Frontal cortex (tissue), 4 donors: ENCODE measurements at places on chromosomes 12 and 14. TPM values are rescaled to one million over a fixed set of nuclear protein-coding genes. Genes with fewer than 3 reads are reported as not detected.

C3AR1 gene
- 1.6 TPM for total RNA-seq

NOVA1 gene
- 34.6 TPM for total RNA-seq

DNA sequence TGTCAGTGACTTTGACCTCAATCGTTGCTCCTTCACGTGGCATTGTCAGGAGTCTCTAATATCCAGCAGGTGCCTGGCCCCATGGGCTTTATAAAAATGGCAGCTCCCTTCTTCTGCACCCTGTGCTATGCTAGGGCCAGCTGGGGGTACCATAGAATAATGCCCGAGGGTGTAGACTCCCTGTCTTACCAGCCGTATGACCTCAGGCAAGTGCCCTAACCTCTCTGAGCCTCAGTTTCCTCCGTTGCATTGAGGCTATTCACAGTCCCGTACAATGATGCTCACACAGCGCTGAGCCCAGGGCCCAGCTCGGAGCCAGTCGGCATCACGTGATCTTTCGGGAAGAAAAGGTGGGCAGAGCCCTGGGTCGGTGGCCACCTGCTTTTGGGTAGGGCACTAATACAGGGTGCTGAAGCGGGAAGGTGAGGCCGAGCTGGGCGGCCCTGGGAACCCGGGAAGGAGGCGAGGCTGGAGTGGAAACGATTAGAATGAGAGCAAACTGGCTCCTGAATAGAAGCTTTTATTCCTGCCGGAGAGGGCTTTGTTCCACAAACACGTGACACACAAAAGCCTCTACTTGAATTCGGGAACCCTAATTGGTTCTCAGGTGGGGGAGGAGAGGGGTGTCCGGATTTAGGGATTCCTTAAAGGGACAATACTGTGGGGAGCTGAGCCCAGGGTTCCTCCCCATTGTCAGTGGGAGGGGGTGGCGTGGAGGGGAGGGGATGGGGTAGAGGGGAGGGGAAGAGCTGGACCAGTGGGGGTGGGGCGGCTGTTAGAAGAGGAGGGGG is 19.9 kb upstream of the MSI1 start:
- no peak for DNase-seq

DNA sequence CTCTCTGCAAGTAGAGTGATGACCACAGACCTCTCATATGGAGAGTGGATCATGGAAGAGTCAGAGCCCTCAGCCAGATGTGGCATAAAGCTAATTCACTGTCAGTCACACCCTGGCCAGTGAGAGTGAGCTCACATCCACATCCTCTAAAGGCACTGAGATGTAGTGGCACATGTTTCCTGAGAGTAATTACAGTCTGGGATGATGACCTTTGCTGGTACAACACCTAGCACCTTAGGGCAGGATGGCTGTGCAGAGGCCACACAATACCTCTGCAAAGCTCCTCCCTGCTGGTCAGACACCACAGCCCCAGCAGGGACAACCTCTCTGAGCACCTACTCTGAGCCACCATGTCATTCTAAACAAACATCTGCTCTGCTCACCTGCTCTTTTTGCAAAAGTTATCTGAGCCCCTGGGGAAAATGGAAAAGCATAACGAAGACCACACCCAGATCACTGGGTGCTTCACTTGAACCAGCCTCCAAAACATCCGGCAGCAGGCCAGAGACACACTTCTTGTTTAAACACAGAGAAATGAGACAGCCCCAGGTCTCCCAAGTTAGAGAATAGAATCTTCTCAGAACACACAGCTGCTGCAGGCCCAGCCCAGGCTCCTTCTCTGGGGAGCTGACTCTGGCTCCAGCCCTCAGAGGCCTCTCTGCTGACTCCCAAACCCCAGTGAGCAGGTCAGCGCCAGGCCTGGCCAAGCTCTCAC is 30.3 kb downstream of the PITPNM2 start:
- no peak for DNase-seq

DNA sequence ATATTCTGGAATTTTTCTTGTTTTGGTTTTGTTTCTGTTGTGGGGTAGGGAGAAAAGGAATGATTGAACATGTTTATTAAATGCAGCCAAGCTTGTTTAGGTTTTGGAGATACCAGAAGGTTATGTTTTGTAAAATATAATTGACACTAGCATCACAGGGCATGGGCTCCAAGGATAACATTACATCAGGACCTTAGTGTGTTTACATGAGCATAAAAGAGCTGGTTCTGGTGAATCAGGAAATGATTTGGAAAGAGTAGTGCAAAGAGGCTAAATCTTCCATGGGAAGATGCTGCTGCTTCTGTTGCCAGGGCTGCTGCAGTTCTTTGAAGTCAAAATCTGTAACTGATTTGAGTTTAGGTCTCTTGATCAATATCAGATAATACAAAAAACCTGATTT is 118.7 kb downstream of the ETNK1 start:
- no peak for DNase-seq

DNA sequence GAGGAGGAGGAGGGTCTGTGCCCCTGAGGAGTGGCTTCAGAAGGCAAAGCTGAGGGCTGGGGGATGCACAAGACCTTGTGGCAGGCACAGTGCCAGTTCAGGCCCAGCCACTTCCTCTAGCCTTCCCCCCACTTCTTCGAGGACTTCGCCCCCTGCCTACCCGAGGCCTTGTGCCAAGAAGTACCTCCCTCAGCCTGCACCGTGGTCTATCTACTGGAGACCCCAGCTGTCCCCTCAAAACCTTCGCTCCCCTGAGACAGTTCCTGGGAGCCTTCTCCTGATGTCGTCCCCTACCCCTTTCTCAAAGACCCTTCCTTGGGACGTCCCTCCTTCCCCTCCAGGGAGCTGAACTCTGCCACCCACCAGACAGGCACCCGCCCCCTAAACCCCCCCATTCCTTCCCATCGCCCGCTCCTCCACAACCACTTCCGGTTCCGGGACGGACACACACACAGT is 604 bp downstream of the ZNF384 start:
- DNase-seq = peak; percentile 76

- no peak for DNase-seq
Observed at GRCh38 chr12:123267991-123268843, 3.4 kb downstream of the CDK2AP1 start.
